ENCODE measurements at places on chromosomes 2 and 18.
A peak's percentile ranks its signal among the peaks of the same experiment; 100 is the strongest.

DNA sequence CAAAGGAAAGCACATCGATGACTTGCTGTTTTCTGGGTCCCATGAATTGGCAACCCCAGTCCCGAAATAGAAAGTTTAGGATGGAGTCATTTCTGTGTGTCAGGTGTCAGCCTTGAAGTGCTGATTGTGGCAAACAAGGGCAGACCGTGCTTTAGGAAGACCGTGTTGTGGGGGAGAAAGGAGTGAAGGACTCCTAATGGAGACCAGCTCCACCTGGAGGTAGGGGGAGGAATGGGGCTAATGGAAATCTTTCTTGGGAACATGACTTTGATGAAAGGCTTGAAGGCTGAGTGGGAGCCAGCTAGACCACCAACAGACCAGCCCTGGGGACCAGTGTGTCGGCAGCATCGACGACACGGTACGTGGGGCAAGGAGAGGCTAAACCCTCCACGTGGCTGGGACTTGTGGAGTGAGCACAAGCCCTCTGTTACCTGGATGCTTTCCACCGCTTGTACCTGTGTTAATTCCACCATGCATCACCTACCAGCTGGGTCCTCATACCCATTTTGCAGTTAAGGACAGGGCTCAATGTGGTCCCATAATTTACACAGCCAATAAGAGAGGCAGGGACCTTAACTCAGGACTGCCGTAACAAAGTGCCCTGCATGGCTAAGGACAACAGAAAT is 104.2 kb downstream of the SH3BP4 start:
- peak; percentile 78 for DNase-seq
- H3K27ac ChIP-seq = no peak overlapping the region
- peaks cover 51% of the 10 kb centered on the region for H3K36me3 ChIP-seq
- H3K4me1 ChIP-seq = no peaks in the 10 kb centered on the region
- no peak overlapping the region for H3K4me3 ChIP-seq

DNA sequence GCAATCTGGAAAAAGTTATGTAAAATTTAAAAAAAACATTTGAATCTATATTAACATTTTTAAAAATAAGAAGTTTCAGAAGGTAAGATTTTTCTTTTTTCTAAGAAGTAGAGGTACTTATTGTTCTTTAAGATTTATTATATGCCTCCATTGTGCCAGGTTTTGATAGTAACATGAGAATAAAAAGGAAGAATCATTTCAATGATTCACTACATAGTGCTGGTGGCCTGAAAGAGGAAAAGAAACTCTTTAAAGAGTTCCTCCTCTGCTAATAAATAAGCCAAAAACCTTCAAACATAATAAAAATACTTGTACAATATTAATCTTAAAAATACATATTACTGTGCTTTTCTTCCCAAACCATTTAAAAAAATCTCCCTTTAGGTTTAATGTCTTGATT is 69.0 kb downstream of the ANKRD44 start:
- no peaks in the 10 kb centered on the region for H3K27me3 ChIP-seq
- no peaks in the 10 kb centered on the region for H3K36me3 ChIP-seq
- no peak overlapping the region for H3K4me3 ChIP-seq
- H3K4me1 ChIP-seq = no peaks in the 10 kb centered on the region
- no peak overlapping the region for H3K27ac ChIP-seq

GRCh38 chr2:188078534-188078933 is 213.1 kb upstream of the GULP1 start:
- H3K4me1 ChIP-seq = peaks cover 7% of the 10 kb centered on the region
- no peak overlapping the region for H3K4me3 ChIP-seq
- H3K36me3 ChIP-seq = no peaks in the 10 kb centered on the region
- no peak for DNase-seq
- no peaks in the 10 kb centered on the region for H3K27me3 ChIP-seq

DNA sequence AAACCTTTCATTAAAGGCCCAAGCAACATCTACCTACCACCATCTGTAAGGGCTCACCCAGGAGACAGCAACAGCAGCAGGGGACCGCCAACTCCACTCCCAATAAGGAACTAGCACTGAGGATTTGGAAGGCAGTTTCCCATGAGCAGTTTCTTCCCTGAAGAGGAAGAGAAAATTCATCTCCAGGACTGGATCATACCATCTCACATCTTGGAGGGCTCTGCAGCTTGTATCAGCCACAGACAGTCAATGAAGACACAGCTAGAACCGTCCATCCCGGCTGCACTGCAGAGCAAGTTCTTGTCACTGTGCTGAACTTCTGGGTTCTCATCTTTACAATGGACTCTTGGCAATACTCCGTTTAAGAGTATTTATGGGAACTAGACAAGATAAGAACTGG is 2.8 kb upstream of the GYPC start:
- H3K27me3 ChIP-seq = peaks cover 5% of the 10 kb centered on the region
- no peak for DNase-seq
- peaks cover 7% of the 10 kb centered on the region for H3K4me1 ChIP-seq
- no peak overlapping the region for H3K27ac ChIP-seq
- H3K36me3 ChIP-seq = no peaks in the 10 kb centered on the region
- no peak overlapping the region for H3K4me3 ChIP-seq

GRCh38 chr2:228224410-228224809 is 42.9 kb upstream of the SPHKAP start:
- no peak overlapping the region for H3K4me3 ChIP-seq
- no peaks in the 10 kb centered on the region for H3K36me3 ChIP-seq
- H3K4me1 ChIP-seq = no peaks in the 10 kb centered on the region
- no peak for DNase-seq
